ENCODE measurements at places on chromosomes 2 and 18.
A peak's percentile ranks its signal among the peaks of the same experiment; 100 is the strongest.

GRCh38 chr2:207051385-207051965, 112.2 kb downstream of the CPO start:
- DNase-seq: no peak

DNA sequence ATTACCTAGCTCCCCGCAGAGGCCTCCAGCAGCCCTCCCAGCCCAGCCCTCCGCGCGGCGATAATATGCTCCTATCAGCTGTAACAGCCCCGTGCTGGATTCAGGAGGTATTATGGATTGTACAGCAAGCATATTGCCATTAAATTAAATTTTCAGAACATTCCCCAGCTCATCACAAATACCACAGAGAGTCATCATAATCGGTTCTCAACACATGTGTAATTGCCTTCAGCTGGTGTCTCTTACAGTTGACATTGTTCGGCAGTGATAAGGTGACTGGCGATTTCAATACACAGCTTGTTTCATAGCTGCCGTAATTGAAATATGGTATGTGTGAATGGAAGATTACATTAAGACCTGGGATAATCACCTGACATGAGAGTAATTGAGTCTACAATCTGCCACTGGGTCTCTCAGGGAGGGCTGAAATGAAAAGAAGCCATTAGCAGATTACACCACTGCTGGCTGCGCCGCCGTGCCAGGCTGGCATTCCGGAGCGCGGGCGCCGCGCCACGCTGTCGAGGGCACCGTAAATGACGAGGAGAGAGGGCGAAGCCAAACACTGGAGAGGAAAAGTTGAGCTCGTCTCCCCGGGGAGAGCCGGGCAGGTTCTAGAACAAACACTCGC, 549.4 kb upstream of the SALL3 start:
- DNase-seq: no peak

DNA sequence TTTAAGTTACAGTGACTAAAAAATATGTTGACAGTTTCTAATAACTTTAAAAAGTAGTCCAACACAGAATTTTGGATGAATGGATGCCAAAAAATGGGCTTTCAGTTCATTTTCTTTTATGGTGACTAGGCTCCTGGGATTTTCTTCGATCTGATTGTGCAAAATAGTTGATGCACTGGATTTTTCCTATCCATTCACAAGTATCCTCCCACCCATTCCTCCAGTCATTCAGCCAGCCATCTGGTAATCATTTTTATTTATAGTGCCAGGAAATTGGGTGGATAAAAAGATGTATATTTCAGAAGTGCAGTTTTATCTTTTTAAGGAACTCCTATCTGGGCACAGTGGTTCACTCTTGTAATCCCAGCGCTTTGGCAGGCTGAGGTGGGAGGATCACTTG, 175.1 kb downstream of the PTPRM start:
- no peak for DNase-seq

DNA sequence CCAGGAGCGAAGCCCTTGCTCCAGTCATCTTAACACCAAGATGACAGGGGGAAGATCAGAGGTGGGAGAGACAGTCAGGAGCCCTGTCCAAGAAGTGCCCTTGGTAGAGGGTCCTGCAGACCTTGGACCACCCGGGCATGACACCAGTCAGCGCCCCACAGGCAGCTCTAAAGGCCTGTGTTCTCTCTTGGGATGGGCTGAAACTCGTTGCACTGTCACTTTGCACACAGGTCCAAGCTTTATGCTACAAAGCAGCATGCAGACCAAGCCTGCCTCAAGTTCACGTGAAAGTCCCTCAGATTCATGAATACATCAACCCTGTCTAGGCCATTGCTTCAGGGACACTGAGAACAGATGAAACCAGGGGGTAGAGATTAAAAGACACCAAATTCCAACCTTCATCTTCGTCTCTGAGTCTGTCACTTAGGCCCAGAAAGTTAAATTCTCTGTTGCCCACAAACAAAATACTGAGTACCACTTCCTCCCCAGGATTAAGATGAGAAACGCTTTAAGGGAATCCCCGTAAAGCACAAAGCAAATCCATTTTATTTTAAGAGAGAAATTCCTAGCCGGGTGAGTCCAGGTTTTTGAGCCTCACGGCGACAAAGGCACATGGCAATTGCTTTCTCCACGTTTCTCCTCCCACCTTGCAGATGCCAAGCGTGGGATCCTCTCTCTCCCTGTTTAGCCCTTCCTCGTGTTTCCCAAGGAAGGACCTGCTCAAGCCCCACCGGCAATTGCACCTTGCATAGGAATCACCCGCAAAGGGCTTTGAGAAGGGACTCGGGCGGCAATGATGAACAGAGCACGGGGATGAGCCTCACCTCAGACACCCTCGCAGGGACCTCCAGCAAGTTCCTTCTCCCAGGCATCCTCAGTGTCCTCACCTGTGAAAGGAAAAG, 75.0 kb upstream of the ID2 start:
- DNase-seq: no peak

GRCh38 chr2:15359716-15360531, 201.2 kb downstream of the NBAS start:
- DNase-seq: no peak

- DNase-seq: no peak
Observed at GRCh38 chr2:113157897-113158753, 15.6 kb upstream of the PSD4 start.

DNA sequence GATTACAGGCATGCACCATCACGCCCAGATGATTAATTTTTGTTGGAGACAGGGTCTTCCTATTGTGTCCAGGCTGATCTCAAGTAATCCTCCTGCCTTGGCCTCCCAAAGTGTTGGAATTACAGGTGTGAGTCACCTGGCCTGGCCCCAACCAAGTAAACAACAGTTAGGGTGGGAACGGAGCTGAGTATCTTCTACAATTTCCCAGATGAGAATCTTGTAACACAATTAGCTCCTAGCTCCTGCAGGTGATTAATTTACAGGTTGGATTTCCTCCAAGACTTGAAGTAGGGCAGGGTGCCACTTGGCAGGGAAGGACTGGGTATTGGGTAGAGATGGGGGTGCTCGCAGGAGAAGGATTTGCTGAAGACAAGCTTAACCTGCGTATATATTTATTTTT, 17.8 kb downstream of the NLRC4 start:
- DNase-seq: no peak

GRCh38 chr18:32048507-32049091, 30.0 kb downstream of the RNF125 start:
- DNase-seq: no peak

DNA sequence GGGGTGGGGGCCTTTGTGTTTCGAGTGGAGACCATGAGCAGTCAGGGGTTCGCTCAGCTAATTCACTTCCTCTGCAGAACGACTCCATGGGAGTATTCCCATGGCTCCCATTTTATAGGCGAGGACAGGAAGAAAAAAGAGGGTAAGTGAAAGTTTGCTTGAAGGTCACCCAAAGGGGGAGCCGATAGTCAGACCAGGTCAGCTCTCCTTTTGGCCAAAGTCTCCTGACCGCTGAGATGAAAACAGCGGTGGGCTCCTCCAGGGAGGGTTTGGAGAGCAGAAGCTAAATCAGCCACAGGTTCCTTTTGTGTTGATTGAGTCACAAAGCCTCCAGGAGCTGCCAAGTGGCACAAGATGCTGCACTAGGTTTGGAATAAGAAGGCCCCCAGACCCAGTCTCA, 34.1 kb upstream of the CTAGE1 start:
- peak; percentile 11 for DNase-seq

- DNase-seq: no peak
Observed at GRCh38 chr18:42891705-42892104, 223.8 kb downstream of the RIT2 start.

DNA sequence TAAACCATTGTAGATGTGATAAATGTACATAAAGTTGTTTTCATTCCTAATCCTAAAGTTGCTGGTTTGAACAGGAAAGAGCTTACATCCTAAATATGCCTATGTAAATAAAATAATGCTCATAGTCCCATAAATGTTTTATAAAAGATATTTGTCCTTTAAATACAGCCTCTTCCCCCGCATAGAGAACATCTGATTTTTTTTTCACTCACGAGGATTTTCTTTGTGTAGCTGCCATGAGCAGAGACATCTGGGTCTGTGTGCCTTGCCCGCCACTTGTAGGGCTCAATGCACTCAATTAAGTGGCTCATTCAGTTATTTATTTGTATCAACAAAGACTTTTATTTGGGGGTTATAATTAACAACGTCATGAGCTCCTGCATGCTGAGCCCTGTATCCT, 72.8 kb downstream of the SOWAHC start:
- DNase-seq: no peak

DNA sequence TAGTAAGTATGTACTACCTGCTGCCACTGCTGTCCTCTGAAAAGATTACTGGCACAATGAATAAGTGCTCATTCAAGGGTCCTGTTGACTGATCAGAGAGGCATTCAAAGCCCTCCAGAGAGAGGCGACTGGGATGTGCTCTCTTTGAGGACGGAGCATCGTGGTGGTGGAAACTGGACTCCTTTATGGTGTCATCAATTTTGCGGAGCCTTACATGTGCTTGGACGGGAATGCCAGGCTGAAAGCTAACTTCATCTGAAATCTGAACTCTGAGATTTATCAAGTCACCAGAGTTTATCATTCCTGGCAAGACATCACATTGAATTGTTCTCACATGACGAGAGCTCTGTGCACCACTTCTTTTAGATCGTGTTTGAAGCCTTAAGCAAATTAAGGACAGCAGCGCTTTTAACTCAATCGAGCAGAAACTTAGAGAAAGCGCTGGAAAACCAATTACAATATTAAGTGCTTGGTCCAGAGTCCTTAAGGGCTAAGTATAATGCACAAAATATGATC, 138.3 kb downstream of the NCK2 start:
- DNase-seq: no peak

GRCh38 chr2:37394263-37394662, 49.8 kb downstream of the QPCT start:
- DNase-seq: no peak

DNA sequence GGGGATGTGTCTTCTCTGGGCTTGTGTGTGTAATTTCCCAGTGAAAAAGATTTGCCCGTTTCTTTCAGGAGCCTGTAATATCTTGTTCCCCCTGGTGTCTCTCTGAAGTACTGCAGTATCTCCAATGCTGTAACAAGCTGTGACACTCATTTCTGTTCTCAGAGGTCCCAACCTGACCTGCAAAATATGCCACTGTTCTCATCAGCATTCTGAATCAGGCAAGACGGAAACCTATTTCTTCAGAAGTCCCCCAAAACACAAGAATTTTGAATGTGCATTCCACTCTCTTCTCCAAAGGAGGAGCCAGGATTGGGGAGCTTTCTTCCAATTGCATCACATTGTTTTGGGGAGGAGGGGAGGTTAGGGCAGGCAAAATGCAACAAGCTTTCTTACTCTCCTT, 77.0 kb upstream of the CNGA3 start:
- peak; percentile 66 for DNase-seq

GRCh38 chr2:119114266-119114665, 44.3 kb downstream of the C1QL2 start:
- no peak for DNase-seq

DNA sequence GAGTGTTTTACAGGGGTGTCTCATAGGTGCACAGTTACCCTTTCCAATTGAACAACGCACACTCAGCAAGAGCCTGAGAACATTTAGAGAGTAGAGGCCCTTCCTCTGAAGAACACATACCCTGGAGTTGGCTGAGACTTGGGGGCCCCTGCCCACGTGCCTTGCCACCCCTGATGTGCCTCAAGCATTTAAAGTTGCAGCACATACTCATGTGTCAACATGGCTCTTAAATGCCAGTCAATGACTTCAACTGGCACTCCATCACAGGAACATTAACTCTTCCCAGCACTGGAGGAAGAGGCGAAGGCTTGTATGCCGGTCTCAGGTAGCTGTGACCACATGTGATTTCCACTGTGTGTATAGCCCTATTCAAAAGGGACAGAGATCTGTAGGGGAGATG, 57.4 kb downstream of the SPRED2 start:
- no peak for DNase-seq

Measured in SW480 (cell line).